ENCODE measurements at places on chromosomes 2 and 18.

- no peak for DNase-seq
Measured at GRCh38 chr18:58590839-58591238, 38.1 kb downstream of the ALPK2 start.

- no peak for DNase-seq
Measured at GRCh38 chr2:190554357-190555006, 20.0 kb upstream of the NEMP2 start.

- no peak for DNase-seq
Measured at GRCh38 chr2:186771850-186772463, 77.0 kb downstream of the ZSWIM2 start.

GRCh38 chr2:210961249-210961648 is 404.9 kb downstream of the CPS1 start:
- DNase-seq, result no peak

- DNase-seq, result no peak
Measured at GRCh38 chr18:56407646-56408180, 230.7 kb downstream of the TXNL1 start.
